NCI-H2171 treated with DMSO at 0.1 percent for 48 hours (cell line): ENCODE measurements at places on chromosomes 12 and 14.
A peak's percentile ranks its signal among the peaks of the same experiment; 100 is the strongest.

- DNase-seq = no peak
These were observed 237.5 kb upstream of the TMTC1 start for GRCh38 chr12:30021051-30021833.

DNA sequence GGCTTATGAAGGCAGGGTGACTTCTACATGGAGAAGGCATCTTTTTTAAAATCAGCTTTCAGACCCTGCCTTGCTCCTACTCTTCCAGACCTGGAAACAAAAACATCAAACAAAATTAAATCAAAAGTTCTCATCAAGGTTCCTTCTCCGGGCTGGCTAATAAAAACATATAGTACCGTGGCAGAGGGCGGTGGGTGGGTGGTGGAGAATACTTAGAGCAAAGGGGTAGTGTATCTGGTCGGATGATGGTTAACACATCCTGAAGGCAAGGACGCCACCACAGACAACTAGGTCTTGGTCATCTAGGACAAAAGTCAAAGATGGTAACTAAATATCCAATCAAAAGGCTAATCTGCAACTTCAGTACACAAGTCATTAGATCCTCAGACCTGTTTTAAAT, 1.8 kb downstream of the DAD1 start:
- no peak for DNase-seq

GRCh38 chr12:89347325-89347829, 4.9 kb downstream of the DUSP6 start:
- no peak for DNase-seq

GRCh38 chr14:92800525-92800924, 6.4 kb downstream of the GOLGA5 start:
- DNase-seq = no peak

DNA sequence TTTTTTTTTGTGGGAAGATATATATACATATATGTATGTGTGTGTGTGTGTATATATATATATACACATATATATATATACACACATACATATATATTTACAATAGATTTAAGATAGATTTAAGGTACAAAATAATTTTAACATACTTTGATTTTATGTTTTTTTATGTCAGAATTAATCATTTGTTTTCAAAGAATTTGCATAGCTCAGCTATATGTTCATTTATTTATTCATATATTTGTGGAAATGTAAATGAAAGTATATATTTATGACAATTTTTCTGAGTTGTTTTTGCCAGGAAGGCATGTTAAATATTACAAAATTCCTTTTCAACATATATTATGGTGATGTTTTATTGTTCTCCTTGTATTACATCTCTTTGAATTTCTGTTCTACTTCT, 887.4 kb upstream of the NOVA1 start:
- DNase-seq = no peak

DNA sequence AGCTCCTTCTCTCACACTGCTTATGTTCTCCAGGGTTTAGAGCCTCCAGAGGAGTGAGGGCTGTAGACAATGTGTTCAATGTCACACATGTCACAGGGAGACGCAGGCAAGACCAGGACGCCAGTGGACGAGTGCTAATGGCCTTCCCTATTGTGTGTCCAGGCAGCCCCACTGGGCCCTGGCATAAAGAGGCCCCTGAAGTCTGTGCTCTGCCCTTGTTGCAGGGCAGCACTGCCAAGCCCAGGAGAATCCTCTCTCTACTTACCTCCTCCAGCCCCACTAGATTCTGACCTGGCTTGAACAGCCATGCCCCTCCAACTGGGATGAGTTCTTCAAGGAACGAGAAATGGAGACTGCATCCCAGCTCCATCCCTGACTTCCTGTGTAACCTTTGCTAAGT, 24.8 kb upstream of the TMEM106C start:
- no peak for DNase-seq

DNA sequence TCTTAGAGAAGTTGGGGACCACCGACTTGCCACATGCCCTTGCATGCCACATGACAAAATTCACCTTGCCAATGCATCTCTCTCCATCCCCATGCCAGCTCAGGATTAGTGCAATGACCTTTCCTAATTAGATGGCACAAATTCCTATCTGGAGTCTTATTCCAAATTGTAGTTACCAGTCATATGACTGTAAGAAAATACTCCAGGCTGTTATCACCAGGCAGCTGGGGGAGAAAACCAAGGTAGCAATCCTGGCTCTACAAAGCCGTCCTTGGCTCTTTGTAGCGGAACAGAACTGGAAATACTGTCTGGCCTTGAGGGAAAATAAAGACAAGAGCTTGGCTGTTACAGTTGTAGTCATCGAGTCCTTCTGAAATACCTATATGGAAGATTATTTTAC, 208.5 kb upstream of the DIO2 start:
- peak; percentile 37 for DNase-seq

- DNase-seq = peak; percentile 57
These were observed 151.0 kb upstream of the ARHGAP5 start for GRCh38 chr14:31926123-31926522.
